ENCODE measurements at places on chromosomes 1 and 21. TPM values are rescaled to one million over a fixed set of nuclear protein-coding genes. Genes with fewer than 3 reads are reported as not detected.

LRRN2 gene
- 5.8 TPM for total RNA-seq

MTR gene
- total RNA-seq = 32.7 TPM

ZNF124 gene
- 50.6 TPM for total RNA-seq

SFN gene
- total RNA-seq = 3.8 TPM

TNFAIP8L2 gene
- not detected for total RNA-seq

DMAP1 gene
- 55.3 TPM for total RNA-seq

VHLL gene
- total RNA-seq = not detected

FCMR gene
- not detected for total RNA-seq

TEX38 gene
- not detected for total RNA-seq

AGMAT gene
- 4.0 TPM for total RNA-seq

RGS21 gene
- total RNA-seq = not detected

LRIF1 gene
- total RNA-seq = 12.8 TPM

CD5L gene
- not detected for total RNA-seq

SH3BGR gene
- total RNA-seq = 4.3 TPM

DMRTA2 gene
- total RNA-seq = 0.11 TPM
